ENCODE measurements at places on chromosomes 16 and 17.

DNA sequence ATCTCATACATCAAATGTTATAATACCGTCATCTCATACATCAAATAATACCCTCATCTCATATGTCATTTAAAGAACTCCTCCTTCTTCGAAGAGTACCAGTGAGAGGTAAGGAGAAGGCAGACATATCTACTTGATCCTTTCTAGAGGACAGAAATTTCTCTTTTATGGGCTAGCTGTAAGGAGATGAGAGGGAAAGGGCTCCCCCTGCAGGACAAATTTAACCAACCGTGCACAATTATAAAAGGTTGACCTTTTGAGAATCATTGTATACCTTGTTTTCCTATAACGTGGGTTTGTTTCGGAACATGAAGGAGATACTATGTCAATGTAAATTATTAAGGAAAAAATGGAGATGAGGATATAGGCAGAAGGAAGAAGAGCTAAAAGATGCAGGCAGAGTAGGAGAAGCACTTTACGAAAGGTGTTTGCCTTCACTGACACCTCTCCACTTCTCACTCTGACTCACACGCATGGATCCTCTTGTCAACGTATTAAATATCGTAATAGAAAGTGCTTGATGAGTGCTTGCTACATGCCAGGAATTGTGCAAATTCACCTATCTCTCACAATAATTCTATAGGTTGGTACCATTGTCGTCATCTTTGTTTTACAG, 465.9 kb upstream of the ERCC4 start:
- DNase-seq: no peak

GRCh38 chr17:39533891-39534290, 72.6 kb downstream of the CDK12 start:
- no peak for DNase-seq

- no peak for DNase-seq
Observed at GRCh38 chr17:18033442-18034099, 5.4 kb downstream of the ATPAF2 start.

DNA sequence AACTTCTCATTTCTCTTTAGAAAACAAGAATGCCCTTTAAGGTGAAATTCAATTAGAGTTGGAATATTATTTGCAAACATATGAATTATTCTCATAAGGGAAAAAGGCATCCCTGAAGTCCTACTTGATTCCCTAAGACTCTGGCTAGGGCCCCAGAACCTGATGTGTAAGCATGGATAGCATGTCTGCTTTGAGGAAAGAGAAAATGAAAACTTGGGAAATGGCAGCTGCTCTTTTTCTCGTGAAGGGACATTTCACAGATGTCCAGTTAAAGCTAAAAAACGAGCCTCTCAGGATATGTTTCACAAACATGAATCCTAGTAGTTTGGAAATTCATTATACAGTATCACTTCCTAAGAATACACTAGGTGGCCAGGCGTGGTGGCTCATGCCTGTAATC, 112.3 kb upstream of the CLEC3A start:
- DNase-seq: no peak

DNA sequence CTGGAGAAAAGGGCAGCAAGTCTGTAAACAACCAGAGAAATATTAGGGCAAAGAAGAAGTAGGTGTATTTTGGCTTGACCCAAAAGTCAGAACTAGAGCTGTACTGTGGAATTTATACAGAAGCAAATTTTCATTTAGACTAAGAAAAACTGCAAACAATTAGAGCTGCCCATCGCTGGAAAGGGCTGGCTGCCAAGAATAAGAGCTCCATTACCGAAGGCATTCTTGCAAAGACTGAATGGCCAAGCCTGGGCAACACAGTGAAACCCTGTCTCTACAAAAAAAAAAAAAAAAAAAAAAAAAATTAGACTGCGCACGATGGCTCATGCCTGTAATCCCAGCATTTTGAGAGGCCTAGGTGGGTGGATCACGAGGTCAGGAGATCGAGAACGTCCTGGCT, 53.9 kb upstream of the TMC5 start:
- no peak for DNase-seq

GRCh38 chr17:9816472-9816871, 5.4 kb downstream of the GSG1L2 start:
- DNase-seq: no peak

GRCh38 chr16:1196494-1196893, 28.6 kb downstream of the TPSG1 start:
- DNase-seq: no peak

DNA sequence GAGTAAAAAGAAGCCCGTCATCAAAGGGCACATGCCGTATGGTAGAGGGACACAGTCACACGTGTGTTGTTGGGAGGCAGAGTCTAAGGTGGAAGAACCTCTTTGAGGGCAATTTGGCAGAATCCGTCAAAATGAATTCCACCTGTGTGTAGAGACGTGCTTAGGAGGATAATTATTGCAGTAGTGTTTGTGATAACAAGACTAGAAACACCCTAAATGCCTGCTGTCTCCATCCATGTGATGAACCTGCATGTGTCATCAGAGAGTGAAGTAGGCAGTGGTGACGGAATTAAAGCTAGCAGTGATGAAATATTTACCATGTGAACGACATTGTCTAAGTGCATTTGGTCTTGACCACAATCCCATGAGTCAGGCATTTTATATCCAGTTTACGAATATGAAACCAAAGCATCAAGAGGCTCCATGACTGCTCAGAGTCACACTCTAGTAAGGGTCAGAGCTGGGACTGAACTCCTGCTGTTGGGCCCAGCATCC, 61.3 kb upstream of the ADORA2B start:
- DNase-seq: no peak

DNA sequence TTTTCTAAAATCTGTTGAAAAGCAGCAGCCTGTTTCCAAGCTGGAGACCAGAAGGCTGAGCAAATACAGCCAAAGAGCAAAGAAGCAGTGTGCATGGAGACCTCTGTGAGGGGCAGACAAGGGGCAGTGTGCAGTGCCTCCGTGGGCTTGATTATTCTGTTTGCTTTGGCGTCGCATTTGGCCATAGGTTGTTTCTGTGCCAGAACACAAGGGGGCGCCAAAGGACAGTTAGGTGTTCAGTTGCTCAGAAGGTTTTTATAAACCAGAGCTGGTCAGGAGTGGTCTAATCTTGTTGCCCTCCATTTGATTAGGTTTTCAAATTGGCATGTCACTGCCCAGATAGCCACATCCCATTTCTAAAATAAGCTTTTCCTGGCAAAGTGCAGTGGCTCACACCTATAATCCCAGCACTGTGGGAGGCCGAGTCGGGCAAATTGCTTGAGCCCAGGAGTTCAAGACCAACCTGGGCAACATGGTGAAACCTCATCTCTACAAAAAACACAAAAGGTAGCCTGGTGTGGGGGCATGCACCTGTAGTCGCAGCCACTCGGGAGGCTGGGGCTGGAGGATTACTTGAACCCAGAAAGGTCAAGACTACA, 10.6 kb downstream of the MYH3 start:
- DNase-seq: peak; percentile 38

DNA sequence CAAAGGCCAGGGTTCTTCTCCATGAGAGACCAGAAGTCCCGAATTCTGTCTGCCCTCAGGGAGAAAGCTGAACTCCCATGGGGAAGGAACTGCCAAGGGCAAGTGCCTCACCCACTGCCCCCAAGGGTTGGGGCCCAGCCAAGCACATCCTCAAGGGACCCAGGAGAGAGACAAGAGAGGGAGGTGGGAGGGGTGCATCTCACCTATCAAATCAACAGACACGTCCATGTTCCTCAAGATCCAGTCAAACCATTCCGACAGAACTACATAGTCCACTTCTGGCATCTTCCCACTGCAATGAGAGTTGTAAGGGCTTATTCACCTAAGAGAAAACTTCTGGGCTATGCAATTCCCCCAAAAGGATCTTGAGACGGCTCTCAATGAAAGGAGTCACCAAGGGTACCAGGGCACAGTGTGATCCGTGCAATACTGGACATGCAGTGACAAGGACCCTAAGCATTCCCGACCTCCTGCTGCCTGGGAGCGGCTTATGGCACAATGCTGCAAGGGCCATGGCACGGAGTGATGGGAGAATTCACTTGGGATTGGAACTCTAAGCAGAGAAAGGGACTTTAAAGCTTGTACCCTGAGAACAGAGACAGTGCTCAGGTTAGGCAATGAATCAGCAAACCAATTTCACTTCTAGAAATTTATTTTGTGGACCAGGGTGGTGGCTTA, 32.2 kb downstream of the TK2 start:
- DNase-seq: no peak

GRCh38 chr16:50313596-50314478, 47.5 kb downstream of the ADCY7 start:
- DNase-seq: no peak

- DNase-seq: no peak
Observed at GRCh38 chr16:66913081-66913480, 5.6 kb downstream of the CDH16 start.

DNA sequence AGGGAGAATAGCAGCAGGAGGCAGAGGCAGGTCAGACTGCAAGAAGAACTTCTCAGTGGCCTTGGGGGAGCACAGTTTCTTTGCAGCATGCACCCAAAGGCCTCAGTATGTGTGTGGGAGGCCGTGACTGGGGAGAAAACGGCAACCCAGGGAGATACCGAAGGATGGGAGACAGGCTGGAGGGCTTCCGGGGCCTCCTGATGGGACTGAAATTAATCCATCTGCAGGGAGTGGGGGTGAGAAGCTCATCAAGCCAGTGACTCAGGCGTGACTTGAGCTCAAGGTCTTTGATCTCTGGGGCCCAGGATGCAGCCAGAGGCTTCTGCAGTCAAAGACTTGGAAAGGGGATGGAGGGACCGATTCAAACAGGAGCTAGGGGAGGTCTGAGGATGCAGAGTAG, 5.1 kb upstream of the C17orf113 start:
- DNase-seq: no peak

DNA sequence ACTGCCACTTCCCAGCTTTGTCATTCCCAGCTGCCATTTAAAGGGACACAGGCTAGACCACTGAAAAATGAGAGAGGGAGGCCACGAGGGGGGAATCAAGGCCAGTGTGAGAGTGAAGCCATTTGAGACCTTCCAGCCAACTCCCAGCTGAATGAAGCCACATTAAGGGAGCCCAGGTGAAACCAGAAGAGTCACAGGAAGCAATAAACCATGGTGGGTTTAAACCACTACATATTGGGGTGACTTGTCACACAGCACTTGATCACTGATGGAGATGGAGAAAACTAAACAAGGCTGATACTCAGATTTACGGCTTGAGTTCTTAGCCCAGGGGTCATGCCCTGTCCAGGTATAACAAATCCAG, 2.8 kb upstream of the NUBP1 start:
- DNase-seq: no peak

- DNase-seq: no peak
Observed at GRCh38 chr17:27634776-27635175, 3.8 kb downstream of the LGALS9 start.

- no peak for DNase-seq
Observed at GRCh38 chr16:69566981-69567680, 1.4 kb downstream of the NFAT5 start.

- no peak for DNase-seq
Observed at GRCh38 chr16:67766291-67766690, 40.1 kb downstream of the RANBP10 start.

- no peak for DNase-seq
Observed at GRCh38 chr17:63138713-63139112, 172.7 kb downstream of the TANC2 start.

DNA sequence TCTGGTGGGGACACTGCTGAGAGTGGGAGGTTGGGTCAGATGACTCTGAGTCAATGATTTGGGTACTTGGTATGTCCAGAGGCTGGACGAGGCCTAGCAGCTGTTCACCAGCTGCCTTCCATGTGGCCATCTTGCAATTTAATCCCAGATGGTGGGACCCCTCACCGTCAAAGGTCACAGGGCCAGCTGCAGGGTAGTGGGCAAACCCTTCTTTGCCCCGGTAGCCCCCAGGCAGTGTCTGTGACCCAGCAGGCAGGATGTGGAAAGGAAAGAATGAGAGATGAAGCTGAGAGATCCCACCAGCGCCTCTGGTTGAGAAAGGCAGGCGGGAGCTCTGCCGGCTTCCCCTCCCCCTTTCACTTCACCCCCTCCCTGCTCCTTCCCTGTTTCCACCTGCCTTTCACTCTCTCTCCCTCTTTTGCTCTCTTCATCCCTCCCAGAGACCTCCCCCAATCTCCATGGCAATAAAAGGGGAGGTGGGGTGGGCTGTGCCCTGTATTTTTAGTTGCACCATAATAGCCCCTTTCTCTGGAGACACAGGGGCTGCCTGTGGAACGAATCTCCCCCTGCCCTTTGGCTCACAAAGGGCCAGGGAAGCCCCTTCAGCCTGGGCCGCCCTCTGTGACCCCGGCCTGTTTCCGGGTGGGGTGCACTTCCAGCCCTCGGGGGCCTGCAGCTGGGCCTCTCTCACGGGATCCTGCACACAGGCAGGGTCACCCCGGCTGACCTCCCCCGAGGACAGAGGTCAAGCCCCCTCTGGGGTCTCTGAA, 20.2 kb downstream of the CDK5RAP3 start:
- DNase-seq: no peak

GRCh38 chr16:68400083-68400923, 48.0 kb downstream of the SMPD3 start:
- DNase-seq: no peak

DNA sequence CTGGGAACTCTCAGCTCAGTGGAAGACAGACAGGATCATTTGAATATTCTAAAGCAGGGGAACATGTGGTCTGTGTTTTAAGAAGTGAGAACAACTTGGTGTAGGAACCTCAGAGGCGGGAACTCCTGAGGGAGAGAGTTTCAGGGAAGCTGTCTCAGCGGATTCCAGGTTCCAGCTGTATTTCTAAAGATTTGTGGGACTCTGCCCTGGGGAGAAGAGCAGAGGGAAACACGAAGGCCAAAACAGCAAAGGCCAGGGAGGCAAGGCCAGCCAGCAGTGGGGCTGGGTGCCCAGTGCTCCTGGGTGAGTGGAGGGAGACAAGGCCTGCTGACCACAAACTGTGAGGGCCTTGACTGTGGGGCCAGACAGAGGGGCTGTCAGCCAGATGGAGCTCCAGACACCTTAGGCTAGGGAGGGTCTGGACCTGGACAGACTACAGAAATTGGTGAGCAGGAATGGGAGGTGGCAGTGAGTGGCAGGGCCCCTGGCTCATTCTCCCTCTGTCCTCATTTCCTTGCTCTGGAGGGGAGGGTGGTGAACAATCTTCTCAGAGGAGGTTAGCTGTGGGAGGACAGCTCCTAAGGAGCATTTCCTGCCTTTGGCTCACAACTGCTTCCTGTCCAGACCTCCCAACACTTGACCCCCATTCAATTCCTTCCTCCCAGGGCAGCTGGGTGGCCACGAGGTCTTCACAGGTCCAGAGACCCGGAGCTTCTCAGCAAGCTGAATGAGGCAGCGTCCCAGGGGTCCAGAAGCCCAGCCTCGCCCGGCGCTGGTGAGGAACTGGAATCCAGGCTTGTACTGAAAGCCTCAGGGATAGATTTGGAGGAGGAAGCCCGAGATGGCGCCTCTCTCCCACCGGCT, 21.0 kb upstream of the FZD2 start:
- no peak for DNase-seq

GRCh38 chr17:61072648-61073047, 327.0 kb upstream of the TBX2 start:
- DNase-seq: no peak

DNA sequence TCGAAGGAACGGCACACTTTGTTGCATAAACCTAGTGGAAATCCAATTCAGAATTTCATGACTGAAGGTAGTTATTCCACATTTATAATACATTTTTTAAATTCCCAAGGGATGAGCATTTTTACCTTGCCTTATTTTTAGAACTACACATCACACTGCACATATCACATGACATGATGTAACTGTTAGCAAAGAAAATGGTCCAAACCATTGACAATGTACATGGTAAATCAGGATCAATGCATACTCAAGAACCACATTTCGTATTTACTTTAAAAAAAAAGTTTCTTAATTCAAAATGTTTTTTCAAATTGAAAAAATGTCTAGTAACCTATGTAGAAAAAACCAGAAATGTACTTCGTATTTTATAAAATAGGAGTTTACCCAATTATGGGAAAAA, 2.5 kb downstream of the KANSL1 start:
- DNase-seq: no peak

Measured in activated CD8-positive, alpha-beta memory T cell treated with anti-CD3 and anti-CD28 coated beads for 4 hours (primary cell).